Cerebellar nuclear complex (tissue), 1 donor: ENCODE measurements at places on chromosomes 11 and 22.

DNA sequence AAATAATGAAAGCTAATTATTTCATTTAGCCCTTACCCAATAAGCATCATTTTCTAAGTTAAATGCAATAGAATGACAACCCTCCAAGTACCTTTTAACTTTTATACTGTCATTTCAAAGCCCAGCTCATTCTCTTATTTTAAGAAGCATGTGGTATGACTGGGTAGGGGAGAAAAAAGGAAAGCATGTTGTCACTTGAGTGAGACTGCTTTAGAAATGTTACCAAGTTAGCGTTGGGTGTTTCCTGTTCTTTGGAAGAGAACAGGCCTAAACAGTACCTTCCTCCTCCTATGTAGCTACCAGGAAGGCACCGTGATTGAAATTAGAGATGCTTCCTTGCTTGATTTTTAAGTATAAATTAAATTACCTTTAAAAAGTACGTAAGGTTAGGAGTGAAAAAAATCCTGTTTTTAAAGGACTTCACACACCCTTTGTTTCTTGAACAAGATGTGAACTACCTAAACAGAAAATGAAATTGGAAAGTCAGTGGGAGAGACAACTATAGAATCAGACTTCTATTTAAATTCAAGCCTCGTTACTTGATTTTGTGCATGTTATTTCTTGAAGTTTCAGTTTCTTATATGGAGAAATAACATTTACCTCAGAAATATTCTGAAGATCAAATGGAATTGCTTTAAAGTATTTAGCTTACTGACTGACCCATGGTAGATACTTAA, 741 bp upstream of the CNTF start:
- no peak for DNase-seq

- DNase-seq, result no peak
Observed at GRCh38 chr22:30325065-30325720, 1.5 kb downstream of the TBC1D10A start.

- no peak for DNase-seq
Observed at GRCh38 chr11:92277871-92278270, 53.3 kb downstream of the FAT3 start.

DNA sequence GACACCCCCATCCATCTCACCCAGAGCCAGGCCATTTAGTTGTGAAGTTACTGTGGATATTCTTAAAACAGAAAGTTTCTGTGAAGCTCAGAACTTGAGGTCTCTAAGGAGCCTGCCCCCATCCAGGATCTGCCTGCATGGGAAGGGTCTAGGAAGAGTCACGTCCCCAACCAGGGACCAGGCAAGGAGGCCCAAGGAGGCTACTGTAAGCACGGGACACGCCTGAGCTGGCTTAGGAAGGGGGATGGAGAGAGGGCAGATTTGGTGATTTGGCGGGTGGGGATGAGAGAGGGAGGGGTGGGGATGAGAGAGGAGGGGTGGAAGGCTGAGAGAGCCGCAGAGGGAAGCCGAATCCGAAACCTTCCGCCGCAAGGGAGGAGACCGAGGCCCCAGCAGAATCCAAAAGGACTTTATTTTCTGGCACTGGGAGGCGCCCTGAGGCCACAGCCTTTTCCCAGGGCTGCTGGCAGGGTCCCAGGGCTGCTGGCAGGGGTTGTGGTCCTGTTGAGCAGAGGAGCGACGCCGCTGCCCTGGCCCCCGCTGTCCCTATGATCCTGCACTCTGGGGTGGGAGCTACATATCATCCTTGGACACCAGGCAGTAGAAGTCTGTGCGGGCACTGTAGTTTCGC, 9.4 kb downstream of the SIGIRR start:
- DNase-seq, result no peak

- DNase-seq, result no peak
Observed at GRCh38 chr22:24426436-24426835, 963 bp upstream of the ADORA2A start.

GRCh38 chr11:10856689-10857458, 979 bp downstream of the ZBED5 start:
- DNase-seq, result no peak

DNA sequence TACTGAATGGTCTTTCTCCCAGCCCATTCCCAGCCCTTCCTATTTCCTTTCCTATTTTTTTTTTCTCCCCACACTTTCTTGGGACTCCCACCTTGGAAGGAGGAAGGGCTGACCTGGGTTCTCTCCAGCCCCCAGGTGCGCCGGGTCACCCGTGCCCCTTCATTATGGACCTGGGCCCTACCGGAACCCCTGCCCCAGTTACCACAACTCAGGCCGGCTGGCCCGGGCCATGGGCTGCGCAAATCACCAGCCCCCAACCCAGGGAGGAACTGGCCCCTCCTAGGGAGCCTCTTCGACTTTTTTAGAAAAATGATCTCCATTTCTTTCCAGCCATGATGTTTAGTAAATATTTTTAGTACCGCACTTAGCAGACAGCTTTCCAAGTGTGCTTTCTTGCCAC, 62.2 kb downstream of the MORC2 start:
- no peak for DNase-seq

DNA sequence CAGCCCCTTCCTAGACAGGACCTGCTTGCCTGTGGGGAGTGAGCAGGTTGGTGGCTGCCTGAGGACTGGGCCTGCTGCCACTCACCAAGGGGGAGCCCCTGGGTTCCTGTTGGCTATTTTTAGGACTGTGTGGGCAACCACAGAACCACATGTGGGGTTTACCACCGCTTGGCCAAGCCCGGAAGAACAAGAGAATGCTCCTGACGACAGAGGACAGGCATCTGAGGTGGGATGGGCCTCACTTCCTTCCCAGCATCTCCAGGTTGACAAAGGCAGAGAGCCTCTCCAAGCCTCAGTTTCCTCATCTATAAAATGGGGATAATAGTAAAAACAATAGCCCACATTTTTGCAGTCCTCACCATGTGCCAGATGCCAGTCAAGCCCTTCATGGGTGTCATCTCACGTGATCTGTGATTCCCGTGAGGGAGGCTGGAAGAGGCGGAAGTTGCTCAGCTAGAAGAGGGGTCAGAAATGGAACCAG, 43.6 kb downstream of the LRRC32 start:
- no peak for DNase-seq

DNA sequence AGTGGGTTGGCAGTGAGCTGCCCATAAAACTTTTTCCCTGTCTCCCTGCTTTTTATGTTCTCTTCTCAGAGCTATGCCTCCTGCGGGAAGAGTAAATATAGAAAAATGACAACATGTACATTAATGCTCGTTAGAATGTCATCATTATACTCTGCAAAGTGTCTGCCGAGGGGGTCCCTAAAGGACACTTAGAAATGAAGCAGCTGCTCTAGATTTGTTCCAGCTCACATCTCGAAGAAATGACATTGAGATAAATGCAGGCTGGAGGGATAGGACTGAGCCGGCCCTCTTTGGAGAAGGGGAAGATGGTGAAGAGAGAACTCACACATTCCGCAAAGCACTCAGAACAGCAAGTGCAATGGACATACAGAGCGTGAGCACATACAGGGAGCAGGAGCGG, 240.0 kb downstream of the NXPE2 start:
- no peak for DNase-seq

GRCh38 chr11:67389477-67389876, 2.3 kb upstream of the RAD9A start:
- no peak for DNase-seq
